ENCODE measurements at places on chromosomes 5 and 9.

DNA sequence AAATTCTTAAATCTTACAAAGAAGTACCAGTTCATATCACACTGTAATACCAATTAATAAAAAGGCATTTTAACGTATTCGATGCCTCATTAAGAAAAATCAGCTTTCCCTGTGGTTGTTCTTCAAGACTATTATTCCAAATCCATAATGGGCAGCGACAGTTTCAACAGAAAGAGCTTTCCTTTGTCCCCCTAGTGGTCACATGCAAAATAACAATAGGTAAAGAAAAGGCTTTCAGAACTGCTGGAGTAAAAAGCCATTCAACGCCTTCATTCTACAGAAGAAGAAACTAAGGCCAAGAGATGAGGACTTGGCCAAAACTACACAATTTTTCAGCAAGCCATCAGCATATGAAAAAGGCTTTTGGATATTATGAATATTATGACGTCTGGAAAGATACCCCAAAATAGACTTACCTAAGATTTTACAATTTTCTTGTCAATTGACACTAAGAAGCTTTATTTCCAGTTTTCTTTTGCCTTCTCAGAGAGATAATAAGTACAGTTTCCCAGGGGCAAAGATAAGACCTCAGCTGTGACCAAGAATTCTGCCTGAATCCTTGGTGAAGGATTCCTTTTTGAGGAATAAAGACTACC, 6.7 kb upstream of the CDH6 start:
- DNase-seq, result no peak

GRCh38 chr5:17180330-17180843, 37.0 kb upstream of the BASP1 start:
- no peak for DNase-seq

- DNase-seq, result no peak
These were observed 22.5 kb downstream of the ADAMTSL1 start for GRCh38 chr9:18496256-18497000.

- no peak for DNase-seq
These were observed 14.3 kb downstream of the RASGEF1C start for GRCh38 chr5:180194410-180195345.

DNA sequence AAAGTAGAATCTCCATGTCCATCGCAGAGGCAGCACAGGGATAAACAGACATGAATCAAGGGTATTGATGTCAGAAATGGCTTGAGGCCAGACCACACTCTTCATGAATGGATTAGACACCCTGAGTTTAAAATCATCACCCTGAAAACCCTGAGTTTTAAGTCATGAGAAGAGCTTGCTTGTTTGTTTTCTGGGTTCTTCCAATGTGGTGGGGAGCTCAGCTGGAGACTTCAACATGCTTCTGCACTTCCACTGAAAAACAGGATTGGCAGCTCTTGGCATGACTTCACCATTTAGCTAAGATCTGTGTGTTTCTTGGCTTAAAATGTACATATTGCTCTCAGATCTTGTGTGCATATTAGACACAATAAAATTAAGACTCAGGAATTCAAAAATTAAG, 9.8 kb downstream of the GCNT4 start:
- DNase-seq, result no peak

DNA sequence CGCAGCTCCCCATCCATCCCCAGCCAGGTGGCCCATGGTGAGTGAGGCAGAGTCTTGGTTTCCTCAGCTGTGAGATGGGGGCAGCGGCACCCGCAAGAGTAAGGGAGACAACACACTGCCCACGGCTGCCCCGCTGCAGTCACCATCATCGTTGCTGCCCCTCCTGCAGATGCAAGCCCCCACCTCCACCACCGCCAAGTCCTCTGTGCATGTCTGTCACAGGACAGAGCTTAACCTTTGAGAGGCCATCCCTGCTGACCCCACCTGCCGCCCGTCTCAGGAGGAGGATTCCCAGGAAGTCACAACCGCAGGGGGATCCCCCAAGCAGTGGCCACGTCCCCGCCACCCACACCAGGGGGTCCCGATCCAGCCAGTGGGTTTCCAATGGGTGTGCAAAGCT, 113.7 kb downstream of the VAV2 start:
- DNase-seq, result no peak

DNA sequence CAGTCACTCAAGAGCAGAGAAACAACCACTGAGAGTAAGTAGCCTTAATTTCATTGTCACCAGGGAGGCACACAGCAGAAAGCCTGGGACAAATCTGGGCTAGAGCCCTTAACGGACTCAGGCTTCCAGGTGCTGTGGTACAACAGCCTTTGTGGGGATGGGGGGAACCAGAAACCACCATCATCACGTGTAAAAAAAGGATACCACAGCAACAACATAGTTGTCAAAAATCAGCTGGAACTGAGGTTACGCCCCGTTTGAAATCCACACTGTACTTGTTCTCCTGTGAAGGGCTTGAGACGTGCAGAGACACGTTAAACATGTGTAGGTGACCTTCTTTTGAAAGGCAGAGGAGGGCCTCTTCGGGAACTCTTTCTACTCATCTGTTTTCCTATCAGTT, 16.6 kb upstream of the PLPP1 start:
- DNase-seq, result no peak

GRCh38 chr9:109017493-109017892, 4.2 kb upstream of the CTNNAL1 start:
- DNase-seq, result no peak

- no peak for DNase-seq
These were observed 135.6 kb downstream of the LIFR start for GRCh38 chr5:38420691-38421390.

DNA sequence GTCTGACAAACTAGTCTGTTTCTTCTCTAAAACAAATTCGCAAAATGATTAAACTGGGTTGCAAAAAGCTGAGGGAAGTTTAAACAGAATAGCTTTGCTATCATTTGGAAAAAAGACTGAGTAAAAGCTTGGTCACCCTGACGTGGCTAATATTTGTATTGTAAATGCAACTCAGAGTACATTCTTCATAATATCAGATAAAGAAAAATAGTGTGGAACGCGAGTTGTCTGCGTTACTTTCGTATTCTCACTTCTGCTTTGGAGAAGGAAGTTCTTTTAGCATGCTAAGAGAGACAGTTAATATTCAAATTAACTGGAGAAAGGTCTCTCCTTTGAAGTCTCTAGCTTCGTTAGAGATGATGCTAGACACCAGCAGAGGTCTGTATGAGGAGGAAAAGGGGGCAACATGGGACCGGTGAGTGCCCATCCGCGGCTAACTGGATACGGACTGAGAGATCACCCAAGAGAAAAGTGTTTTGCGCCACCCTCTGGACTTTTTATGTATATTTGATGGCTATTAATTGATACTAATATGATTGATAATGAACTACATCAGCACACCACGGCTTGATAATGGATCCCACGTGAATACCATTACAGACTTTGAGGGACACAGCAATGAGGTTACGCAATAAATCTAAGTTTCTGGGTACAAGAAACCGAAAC, 2.9 kb upstream of the CNTRL start:
- no peak for DNase-seq

DNA sequence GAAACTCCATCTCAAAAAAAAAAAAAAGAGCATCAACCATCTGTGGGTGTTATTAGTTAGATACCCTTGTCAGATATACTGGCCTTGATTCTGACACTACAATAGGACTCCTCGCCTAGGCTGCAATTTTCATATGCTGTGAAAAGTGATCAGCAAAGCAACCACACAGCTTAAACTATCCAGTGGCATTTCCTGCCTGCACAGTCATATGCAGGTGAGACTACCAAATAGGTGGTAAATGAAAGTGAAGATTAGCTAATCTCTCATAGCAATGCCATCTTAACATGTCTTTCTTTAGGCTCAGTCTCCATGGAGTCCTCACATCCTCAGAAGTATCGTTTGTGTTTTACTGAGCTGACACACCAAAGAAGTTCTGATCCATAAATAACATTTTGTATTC, 40.8 kb downstream of the GRAMD2B start:
- no peak for DNase-seq

GRCh38 chr9:20618361-20618802, 3.9 kb downstream of the MLLT3 start:
- no peak for DNase-seq

DNA sequence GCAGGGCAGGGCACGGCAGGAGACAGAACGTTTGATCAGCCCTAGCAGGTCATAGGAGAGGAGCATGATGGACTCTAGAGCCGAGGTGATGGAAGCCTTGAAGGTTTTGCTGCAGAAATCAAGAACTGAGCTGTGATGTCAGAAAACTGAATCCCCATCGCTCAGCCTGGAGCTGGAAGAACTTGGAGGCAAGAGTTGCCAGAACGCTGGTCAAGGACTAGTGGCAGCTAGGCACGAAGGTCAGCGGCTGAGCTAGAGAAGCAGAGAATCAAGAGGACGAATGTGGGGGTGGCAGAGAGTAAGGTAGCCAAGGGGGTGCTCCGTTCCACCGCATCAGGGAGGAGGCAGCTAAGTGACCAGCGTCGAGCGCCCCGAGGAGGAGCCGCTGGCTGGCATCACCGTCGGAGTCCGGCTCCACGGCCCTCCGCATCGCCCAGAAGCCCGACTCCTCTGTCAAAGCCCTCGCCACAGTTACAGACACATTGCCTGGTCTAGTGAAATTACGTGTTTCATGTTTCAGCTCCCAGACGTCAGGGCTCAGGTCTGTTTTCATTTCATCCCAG, 1.2 kb upstream of the GALNT10 start:
- DNase-seq, result no peak

DNA sequence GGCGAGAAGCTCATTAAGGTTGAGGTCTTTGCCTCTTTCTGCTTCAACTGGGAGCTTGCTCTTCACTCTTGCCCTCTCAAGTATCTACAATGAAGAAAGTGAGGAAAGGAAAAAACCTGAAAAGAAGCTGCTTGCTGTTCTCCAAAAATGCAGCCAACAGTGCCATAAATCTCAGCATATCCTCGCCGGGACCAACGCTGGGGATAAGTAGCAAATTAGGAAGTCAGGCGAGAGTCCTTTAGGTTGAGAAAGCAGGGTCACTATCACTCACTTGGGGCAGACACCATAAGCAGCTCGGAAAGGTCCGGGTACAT, 399 bp downstream of the NUP155 start:
- no peak for DNase-seq

DNA sequence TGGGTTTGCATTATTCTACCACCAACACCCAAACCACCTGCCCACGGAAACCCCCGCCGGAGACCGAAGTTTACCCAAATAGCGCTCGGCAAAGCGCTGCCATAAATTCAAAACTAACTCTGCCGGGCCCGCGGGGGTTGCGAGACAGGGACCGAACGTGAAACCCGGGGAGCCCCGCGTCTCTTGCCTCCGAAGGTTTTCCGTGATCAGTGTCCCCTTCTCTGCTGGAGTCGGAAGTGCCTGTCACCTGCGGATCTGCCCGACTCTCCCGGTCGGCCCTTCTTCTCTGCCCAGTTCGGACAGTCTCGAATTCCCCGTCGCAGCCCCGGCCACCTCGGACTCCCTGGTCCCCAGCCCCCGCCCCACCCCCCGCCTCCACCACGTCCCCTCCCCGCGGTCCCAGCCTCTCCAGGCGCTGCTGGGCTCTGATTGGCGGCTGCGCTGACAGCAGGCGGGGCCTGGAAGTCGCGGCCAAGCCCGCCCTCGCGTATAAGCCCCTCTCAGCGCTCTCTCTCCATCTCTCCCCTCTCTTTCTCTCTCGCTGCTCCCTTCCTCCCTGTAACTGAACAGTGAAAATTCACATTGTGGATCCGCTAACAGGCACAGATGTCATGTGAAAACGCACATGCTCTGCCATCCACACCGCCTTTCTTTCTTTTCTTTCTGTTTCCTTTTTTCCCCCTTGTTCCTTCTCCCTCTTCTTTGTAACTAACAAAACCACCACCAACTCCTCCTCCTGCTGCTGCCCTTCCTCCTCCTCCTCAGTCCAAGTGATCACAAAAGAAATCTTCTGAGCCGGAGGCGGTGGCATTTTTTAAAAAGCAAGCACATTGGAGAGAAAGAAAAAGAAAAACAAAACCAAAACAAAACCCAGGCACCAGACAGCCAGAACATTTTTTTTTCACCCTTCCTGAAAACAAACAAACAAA, at the start of gene RORB:
Gene RORB, plus strand, starts transcription at position 517 of the 929 bp plus-strand sequence. CDS start 642 bp downstream, outside the sequence.
- DNase-seq, result no peak

GRCh38 chr5:79857714-79858409, 133.2 kb downstream of the MTX3 start:
- peak; percentile 62 for DNase-seq

GRCh38 chr5:55377810-55378209, 70.0 kb downstream of the MTREX start:
- DNase-seq, result no peak

GRCh38 chr9:4680173-4680525, 780 bp downstream of the CDC37L1 start:
- no peak for DNase-seq

- DNase-seq, result no peak
These were observed 229.1 kb downstream of the ESM1 start for GRCh38 chr5:54756301-54756700.

DNA sequence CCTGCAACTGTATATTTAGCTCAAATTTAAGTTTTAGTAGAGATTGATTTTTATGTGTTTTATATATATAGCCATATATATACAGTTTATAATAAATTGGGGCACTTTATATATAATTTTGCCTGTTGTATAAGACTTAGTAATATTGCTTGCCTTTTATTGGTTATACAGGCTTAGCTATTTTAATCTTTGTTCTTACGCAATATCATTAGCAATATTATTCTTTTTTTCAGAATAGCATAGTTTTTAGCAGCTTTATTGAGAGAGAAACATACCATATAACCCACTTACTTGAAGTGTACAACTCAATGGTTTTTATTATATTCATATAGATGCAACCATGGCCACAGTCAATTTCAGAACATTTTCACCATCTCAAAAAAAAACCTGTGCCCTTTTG, 28.0 kb downstream of the CDO1 start:
- no peak for DNase-seq

DNA sequence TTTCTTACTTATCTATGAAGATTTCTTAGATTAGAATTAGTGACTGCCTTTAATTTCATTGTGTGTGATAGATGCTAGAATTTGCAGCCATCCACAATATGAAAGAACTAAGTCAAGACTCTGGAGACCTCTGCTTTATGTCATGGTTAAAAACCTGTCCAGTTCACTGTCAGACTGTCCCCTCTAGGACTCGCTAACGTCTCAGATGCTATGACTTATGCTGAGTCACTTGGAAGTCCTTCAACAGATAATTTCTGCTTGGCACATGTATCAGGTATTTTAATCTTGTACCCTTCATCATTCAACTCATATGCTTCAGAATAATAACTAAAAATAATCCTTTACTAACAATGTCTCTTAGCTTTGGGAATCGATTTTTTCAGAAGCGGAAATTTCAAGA, 230.5 kb upstream of the DMAC1 start:
- no peak for DNase-seq

DNA sequence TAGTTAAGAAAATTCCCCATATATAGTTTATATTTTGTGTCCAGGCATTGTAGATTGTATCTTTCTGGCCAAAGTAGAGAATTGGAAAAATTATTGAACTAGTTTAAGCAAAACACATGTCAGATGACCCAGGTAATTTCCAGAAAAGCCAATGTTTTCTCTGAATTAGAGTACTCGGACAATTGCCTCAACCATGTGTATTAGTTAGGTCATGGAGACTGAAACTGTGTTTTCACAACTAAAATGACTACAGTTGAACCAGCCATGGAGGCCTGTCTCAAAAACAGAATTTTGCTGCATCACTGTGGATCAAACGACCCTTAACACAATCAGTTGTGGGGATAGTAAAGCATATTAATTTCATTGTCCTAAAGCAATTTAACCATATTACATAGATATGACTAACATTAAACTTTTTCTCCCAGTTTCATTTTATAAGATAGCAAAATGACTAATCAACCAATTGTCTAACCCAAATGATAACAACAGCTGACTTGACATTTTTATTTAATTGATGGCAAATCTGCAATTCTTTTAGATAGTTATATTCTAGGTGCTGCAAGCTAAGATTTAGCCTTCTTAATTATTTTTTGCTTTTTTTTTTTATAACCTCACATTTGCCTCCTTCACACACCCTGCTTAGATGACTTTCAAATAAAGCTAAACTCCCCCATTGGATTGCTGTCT, 39.2 kb upstream of the SPDL1 start:
- no peak for DNase-seq

Data from stimulated activated CD8-positive, alpha-beta memory T cell treated with anti-CD3 and anti-CD28 coated beads, Interleukin-4, amount 100 ng/mL, for 1 hour (primary cell).